ENCODE measurements at places on chromosomes 4 and X. TPM values are rescaled to one million over a fixed set of nuclear protein-coding genes. Genes with fewer than 3 reads are reported as not detected.

DNA sequence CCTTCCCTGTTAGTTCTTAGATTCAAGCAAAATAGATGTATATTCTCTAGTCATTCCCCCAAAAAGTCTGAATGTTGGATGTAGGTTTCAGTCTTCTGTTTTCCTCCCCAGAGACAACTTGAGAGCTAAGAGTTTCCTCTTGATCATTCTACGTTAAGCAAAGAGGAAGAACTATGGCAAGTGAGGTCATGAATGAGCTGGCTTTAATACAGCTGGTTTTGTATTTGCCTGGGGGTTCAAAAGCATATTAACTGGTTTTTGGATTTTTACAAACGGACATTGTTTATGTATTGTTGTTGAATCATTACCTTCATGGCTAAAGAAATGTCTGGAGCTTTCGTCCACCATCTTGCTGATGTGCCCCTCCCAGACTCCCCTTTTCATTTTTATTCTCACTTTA, 916.7 kb upstream of the POU3F4 start:
- no peak for DNase-seq

GRCh38 chrX:39795605-39796004, 302.2 kb downstream of the BCOR start:
- DNase-seq, result no peak

- no peak for DNase-seq
These were observed 24.9 kb downstream of the IGFBP7 start for GRCh38 chr4:57085278-57085677.

- DNase-seq, result peak; percentile 74
These were observed 106.0 kb downstream of the KLHL8 start for GRCh38 chr4:87114245-87115062.

DNA sequence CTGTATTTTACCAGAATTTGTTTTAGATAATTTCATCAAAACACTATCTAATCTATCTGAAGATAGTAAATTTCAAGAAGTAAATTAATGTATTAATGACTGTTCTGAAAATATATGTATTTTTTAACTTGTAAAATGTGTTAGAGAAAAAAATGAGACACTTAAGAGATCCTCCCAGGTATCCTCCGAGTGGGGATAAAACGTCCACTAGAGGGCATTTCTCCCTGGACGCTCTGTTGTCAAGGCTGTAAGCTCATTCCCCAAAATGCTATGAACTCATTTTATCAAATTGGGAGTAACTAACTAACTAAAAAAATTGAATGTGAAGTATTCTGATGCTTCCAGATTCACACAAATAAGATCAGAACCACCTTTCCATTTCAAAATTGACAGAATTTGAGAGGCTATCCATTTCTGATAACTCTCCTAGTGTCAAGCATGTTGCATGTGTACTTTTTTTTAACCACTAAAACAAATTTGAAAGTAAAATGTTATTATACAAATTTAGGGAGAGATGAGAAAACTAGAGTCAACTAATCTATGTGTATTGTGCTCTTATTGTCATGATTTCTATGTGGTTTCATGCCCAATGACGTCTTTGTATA, 337.3 kb upstream of the HS3ST1 start:
- peak; percentile 78 for DNase-seq

GRCh38 chrX:72317139-72317538, 11.4 kb upstream of the CITED1 start:
- DNase-seq, result no peak

- DNase-seq, result no peak
These were observed 129.1 kb downstream of the COL4A6 start for GRCh38 chrX:108309144-108309543.

DNA sequence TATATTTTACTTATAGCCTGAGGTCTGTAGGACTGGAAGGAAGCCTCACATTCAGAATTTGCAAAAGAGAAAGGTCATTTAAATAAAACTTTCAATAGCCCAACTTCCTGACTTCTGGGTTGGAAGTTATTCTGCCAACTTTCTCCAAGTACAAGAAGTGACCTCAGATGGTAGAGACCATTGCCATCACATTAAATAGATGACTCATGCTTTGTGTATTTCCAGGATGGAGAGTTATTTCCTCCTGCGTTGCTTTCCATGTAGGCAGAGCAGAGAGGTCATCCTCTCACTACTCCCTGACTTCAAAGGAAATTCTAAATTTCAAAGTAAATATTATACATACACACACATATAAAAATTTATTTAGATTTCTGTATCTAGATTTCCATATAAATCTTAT, 73.0 kb upstream of the NR3C2 start:
- DNase-seq, result no peak

- DNase-seq, result peak; percentile 74
These were observed 88.4 kb downstream of the ZXDA start for GRCh38 chrX:57821703-57822387.

- DNase-seq, result peak; percentile 39
These were observed 88.7 kb downstream of the DCTD start for GRCh38 chr4:182828360-182829025.

DNA sequence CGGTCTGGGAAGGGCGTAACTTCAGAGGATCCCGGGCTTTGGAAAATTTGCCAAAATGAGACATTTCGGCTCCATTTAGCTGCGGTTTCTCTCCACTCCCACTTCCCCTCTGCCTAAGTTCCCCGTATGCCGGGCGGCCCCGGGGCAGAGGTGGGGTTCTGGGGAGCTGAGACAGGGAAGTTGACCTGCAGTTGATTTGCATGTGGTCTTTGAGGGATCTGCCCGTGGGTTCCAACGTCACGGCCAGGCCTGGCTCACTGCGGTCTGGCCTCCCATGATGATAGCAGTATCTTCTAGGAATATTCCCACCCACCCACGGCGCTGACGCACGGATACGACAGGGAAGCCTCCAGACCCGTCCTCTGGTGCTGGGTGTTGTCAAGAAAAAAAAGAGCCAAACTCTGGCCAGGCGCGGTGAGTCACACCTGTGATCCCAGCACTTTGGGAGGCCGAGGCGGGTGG, 27.3 kb upstream of the CRLF2 start:
- DNase-seq, result no peak

DNA sequence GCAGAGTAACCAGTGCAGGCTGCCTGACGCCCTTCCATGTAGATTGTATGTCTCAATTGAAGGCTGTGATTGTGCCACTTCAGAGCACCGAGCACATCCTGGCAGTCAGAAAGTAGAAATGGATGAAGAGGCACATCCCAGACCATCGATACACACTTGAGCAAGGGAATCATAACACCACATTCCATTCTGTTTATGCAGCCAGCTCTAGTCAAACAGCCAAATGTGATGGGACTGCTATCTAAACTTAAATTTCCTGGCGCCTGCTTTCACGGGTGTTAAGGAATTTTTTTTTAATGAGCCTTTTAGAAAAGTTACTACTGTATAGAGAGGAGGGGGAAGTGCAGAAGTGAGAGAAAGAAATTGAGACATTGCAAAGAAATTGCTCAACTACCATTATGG, 84.4 kb downstream of the PPARGC1A start:
- DNase-seq, result no peak

- DNase-seq, result no peak
These were observed 63.0 kb upstream of the TMEM150C start for GRCh38 chr4:82624819-82625218.

GRCh38 chr4:102527695-102528283, 26.6 kb downstream of the NFKB1 start:
- DNase-seq, result no peak

DNA sequence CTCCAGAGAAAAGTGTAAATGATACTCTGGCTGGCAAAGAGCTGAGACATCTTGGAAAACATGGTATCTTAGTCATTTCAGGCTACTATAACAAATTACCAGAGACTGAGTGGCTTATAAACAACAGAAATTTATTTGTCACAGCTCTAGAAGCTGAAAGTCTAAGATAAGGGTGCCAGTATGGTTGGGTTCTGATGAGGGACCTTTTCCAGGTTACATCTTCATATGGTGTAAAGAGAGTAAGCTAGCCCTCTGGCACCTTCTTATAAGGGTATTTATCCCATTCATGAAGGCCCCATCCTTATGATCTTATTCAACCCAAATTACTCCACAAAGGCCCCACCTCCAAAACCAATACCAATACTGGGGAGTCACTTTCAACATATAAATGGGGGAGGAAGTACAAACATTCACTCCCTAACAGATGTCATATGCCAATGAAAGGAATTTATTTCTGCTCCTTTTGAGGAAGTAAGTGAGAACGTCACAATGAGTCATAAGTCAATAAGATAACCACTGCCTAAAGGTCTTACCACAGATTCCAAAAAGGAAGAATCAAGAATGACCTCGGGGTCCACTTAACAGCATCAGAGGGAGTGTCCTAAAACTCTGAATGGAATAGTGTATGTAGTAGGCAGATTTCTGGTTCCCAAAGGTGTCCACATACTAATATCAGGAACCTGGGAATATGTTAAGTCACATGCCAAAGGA, 246.6 kb downstream of the OPHN1 start:
- no peak for DNase-seq

GRCh38 chr4:3649491-3649890, 116.7 kb upstream of the ADRA2C start:
- DNase-seq, result no peak

DNA sequence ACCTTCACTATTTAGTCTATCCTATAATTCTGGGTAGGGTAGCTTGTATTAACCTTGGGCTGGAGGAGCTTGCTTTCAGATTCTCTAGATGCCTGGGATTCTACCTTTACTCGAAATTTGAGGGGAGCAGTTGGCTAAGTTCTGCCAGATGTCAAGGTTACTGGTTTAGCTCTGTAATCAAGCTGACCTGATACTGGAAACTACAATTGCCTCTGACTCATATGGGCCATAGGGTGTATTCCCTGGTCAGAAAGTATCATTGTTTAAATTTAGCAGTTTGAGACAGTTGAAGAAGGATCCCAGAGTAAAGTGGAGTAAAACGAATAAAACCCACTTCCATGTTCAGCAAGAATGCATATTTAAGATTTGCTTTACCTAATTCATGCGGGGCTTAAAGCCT, 337.6 kb downstream of the SPIN4 start:
- DNase-seq, result no peak

GRCh38 chr4:17328141-17328815, 183.6 kb downstream of the QDPR start:
- no peak for DNase-seq

GRCh38 chr4:151015459-151016347, 619 bp upstream of the LRBA start:
- DNase-seq, result peak; percentile 91

DNA sequence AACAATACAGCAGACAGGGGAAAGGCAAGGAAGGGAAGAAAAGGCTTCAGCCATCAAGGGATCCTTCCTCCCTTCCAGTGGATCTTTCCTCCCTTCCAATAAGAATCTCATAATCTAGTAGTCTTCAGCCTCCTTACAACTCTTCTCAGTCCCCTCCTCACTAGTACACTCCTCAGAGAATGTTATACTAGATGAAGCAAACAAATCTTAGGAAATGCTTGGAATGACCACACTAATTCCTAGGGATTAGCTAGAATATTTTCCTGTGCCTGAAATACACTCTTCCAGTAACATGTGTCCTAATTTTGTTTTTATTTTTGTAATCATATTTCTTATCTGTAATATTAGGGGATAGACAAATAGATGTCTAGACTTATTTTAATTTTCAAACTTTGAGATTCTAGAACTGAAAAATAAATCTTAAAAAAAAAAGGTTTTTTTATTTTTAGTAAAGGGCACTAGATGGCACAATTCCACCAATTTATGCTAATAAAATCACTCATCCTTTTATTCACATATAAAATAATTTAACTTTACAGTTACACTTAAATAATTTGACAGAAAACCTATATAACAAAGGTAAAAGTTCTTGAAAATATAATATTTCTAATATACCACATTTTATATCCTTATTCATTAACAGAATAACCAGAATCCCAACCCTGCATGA, 7.0 kb upstream of the STPG2 start:
- no peak for DNase-seq

GRCh38 chrX:106752101-106752678, 25.7 kb downstream of the RNF128 start:
- DNase-seq, result peak; percentile 46

DNA sequence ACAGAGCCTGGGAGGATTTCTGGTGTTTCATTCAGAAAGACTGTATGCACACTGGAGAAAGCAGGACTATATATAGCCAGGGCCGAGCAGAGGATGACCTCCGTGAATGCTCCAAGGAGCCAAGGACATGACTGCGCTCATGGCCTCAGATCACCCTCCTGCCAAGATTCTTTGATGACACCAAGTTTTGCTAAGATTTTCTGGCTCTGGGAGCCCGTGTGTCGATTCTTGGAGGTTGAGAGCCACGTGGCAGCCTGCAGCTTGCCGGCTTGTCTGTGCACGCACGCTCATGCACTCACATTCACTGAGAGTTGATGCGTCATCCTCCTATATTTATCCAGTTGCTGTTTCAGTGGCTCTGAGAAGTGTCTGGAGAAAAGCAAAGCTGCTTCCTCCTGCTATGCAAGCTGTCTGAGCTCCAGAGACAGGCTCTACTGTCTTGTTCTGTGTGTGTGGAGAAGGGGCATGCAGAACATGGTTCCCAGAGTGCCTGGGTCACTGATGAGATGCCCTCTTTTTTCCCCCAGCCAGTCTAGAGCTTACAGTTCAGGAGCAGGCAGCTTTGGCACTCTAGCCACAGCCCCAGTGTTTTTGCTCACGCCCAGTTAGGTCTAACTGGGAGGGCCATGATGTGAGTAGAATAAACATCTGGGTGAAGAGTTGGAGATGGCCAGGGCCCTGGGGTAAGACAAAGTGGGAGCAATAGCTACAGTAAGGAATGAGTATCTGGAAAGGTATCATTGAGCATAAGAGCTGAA, 64.9 kb upstream of the SCOC start:
- no peak for DNase-seq

GRCh38 chr4:137200322-137200721, 332.0 kb downstream of the PCDH18 start:
- no peak for DNase-seq

The FAT1 gene
- 124 TPM for total RNA-seq

The FAM50A gene
- 23.9 TPM for total RNA-seq

The FOXP3 gene
- total RNA-seq, result 0.28 TPM

The CT55 gene
- total RNA-seq, result not detected

The CD99L2 gene
- total RNA-seq, result 7.2 TPM

The BEX1 gene
- total RNA-seq, result 74.7 TPM

The MAB21L2 gene
- not detected for total RNA-seq

The OCIAD1 gene
- 168 TPM for total RNA-seq

Measured in GM23338 (cell line).